ENCODE measurements at places on chromosomes 7 and 10.

GRCh38 chr7:69714886-69715576, 116.8 kb downstream of the AUTS2 start:
- DNase-seq = no peak

DNA sequence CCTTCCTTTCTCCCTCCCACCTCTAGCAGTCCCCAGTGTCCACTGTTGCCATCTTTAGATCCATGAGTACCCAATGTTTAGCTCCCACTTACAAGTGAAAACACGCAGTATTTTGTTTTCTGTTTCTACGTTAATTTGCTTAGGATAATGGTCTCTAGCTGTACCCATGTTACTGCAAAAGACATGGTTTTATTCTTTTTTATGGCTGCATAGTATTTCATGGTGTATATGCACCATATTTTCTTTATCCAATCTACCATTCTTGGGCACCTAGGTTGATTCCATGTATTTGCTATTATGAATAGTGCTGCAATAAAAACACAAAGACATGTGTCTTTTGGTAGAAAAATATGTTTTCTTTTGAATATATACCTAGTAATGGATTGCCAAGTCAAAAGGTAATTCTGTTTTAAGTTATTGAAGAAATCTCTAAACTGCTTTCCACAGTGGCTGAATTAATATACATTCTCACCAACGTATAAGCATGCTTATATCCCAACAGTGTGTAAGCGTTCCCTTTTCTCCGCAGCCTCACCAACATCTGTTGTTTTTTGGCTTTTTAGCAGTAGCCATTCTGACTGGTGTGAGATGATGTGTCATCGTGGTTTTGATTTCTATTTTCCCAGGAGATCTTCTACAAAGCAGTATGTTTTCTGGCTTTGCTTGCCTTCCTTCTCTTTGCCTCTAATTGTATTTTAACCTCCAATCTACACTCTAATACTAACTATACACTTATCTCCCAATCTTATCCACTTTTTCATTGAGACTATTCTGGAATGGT, 179.5 kb upstream of the PHF14 start:
- DNase-seq = no peak

- DNase-seq = no peak
These were observed 104.9 kb downstream of the CDK6 start for GRCh38 chr7:92731335-92732063.

- no peak for DNase-seq
These were observed 15.2 kb downstream of the FGL2 start for GRCh38 chr7:77184463-77184862.

DNA sequence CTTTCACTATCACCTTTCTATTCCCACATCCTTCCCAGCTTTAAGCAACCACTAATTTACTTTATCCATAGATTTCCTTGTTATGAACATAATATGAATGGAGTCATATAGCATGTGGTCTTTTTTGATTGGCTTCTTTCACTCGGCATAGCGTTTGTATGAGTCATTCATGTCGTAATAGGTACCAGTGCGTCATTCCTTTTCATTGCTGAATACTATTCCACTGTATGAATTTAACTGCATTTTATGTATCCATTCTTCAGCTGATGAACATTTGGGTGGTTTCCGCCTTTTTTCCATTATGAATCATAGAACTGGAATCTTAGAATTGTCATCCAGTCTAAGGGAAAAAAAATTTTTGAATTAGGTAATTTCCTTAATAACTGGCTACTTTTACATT, 411.3 kb upstream of the AUTS2 start:
- no peak for DNase-seq

- DNase-seq = no peak
These were observed 83.8 kb upstream of the DNAJC1 start for GRCh38 chr10:22087402-22087738.

GRCh38 chr7:158588878-158589442, 1.3 kb upstream of the PTPRN2 start:
- DNase-seq = no peak

DNA sequence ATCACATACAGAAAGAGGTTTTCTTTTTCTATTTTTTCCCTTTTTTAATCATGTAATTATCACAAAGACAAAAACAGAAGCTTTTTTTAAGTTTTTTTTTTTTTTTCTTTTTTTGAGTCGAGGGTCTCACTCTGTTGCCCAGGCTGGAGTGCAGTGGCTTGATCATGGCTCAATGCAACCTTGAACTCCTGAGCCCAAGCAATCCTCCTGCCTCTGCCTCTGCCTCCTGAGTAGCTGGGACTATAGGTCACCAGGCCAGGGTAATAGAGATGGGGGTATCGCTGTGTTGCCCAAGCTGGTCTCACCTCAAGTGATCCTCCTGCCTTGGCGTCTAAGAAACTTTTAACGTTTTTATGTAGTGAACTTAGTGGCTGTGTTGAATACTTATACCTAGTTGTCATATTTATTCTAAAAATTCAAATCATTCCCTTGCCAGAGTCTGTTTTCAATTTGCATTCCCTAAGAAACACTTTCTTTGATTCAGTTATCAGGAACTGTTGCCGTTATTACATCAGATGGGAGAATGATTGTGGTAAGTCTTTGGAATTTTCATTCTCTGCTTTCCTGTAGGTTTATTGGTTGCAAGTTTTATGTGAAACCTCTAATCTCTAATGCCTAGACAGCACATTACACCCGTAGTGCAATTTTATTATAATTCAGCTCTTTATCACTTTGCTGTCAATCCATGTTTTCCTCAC, 1.3 kb downstream of the LSM8 start:
- no peak for DNase-seq

- peak; percentile 13 for DNase-seq
These were observed 96.4 kb downstream of the BUB3 start for GRCh38 chr10:123250640-123251039.

All from left kidney (tissue), 8 donors.